ENCODE measurements at places on chromosomes 11 and 22.

- no peak for DNase-seq
Observed at GRCh38 chr11:90468923-90469322, 246.1 kb upstream of the CHORDC1 start.

DNA sequence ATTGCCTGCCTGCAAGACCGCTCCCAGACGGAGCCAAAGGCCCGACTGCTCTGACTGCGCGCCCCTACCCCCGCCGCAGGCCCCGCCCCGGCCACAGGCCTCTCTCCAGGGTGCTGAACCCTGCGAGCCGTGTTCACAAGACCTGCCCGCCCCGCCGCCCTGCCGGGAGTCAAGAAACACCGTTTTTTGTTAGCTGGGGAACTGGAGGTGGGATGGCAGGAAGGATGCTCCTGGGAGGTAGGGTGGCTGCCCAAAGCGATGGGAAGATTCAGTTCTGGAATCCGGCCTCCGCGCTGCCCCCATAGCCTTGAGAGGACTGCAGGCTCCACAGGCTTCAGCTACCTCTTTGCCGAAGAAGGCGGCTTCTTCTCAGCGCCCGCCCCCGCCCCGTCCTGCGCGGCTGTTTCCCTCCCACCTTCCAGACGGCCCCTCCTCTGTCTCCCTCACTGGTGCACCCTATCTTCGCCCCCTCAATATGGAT lies 2.7 kb upstream of the PDE2A start:
- DNase-seq: peak; percentile 38

GRCh38 chr22:49853981-49854831 lies 562 bp downstream of the ZBED4 start:
- no peak for DNase-seq

GRCh38 chr22:45832180-45832579 lies 144.8 kb downstream of the WNT7B start:
- DNase-seq: no peak

DNA sequence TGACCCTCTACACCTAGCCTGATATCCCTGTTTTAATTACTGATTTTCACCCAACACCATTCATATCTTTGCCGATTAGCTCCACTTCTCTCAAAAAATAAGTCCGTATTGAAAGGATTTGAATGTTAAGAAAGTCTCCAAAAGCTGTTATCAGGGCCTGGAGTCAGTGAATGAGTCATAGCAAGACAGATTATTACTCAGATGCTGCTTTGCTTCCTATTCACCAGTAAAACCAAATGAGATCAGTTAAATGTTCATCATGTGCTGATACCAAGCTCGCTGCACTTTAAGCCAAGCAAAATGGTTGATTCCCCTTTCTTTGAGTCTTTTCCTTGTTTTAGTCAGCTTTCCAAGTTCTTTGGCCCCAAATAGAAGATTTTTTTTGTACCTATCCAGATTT lies 228.4 kb downstream of the FAT3 start:
- no peak for DNase-seq

- no peak for DNase-seq
Observed at GRCh38 chr11:69554849-69555248, 73.4 kb downstream of the LINC01488 start.

DNA sequence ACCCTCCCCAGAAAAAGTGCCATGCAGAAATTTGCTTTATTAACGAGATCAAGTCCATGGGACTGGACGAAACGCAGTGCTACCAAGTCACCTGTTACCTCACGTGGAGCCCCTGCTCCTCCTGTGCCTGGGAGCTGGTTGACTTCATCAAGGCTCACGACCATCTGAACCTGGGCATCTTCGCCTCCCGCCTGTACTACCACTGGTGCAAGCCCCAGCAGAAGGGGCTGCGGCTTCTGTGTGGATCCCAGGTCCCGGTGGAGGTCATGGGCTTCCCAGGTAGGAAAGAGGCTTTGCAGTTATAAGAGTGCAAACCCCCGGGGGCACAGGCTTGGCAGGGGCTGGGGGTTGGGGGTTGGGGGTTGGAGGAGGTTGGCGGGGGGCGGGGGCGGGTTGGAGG lies 4.2 kb downstream of the APOBEC3H start:
- no peak for DNase-seq

- DNase-seq: no peak
Observed at GRCh38 chr11:100774132-100774531, 87.0 kb downstream of the ARHGAP42 start.

DNA sequence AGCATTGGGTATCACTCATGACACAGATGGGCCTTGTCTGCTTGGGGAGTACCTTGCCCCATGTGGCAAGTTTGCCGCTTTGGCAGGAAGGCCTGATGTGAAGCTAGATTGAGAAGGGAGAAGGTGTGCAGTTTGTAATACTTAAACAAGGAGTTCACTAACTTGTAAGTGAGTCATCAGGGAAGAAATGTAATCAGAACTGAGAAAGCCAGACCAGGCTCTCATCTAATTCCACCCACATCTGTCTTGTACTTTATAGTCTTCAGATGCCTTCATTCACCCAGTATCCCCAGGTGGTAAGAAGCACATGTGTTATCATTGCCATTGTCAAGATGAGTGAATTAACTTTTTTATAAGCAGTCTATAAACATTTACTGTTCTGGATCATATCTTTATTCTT lies 116.0 kb upstream of the DDI1 start:
- no peak for DNase-seq

DNA sequence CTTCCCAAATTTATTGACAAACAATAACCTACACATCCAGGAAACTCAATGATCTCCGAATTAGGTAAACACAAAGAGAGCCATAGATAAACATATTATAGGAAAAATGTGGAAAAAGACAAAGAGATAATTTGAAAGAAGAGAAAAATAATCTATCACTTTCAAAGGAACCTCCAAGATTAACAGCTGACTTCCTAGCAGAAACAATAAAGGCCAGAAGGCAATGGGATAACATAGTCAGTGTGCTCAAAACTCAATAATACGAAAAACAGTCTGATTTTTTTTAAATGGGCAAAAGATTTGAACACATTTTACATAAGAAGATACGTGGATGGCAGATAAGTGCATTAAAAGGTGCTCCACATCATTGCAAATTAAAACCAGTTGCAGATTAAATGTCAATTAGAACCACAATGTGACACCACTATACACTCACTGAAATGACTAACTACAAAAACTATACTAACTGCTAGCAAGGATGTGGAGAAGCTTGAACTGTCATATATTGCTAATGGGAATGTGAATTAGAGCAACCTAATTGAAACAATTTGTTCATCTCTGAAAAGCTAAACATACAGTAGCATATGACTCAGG lies 300.4 kb downstream of the TMEM135 start:
- DNase-seq: no peak

GRCh38 chr11:98600103-98600502 lies 420.6 kb upstream of the CNTN5 start:
- DNase-seq: no peak

DNA sequence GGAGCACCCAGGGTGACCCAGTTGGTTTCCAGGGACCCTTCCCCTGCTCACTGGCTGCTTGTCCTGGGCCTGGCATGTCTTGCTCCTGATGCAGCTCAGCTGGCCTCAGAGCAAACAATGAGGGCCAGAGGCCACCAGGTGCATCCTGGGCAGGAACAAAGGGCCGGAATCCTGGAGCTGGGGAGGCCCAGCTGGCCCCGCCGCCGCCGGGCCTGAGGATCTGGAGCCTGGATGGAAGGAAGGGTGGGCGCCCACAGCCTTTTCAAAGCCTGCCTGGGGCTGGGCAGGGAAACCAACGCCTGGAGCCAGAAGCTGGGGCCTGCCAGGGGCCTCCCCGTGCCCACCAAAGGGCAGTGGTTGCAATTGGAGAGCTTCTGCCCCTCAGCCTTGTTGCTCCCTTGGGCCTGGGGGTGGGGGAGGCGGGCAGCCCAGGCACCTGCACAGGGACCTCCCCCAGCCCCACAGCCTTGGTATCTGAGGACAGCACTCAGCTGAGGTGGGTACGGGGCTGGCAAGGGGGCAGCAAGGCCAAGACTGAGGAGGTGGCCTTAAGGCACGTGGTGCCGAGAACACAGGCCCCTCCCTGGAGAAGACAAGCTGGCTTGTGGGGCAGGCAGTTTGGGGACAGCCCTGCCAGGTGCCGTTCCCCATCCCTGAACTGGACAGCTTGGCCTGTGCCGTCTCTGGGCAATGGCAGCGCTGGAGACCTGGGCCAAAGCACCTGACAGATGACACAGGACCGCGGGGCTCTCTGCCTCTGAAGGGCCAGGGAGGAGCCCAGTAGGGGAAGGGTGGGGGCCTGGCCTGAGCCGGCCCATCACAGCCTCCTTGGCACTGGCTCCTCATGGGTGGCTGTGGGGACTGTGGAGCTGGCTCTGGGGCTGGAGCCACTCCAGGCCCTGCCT lies 7.1 kb upstream of the ADORA2A start:
- DNase-seq: no peak

DNA sequence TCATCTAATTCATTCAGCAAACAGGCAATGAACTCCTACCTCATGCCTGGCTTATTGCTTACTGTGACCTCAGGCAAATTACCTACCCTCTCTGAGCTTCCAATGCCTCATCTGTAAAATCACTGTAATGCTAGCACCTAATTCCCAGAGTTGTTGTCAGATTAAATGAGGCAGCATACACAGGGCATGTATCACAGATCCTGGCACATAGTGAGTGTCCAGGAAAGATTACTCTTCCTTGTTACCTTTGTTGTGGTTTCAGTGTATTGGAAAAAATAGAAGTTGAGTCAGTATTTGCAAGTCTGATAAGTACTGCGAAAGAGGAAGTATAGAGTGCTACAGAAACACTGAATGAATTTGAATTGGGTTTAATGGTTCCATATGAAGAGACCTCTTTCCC lies 26.4 kb upstream of the LRRC55 start:
- no peak for DNase-seq

DNA sequence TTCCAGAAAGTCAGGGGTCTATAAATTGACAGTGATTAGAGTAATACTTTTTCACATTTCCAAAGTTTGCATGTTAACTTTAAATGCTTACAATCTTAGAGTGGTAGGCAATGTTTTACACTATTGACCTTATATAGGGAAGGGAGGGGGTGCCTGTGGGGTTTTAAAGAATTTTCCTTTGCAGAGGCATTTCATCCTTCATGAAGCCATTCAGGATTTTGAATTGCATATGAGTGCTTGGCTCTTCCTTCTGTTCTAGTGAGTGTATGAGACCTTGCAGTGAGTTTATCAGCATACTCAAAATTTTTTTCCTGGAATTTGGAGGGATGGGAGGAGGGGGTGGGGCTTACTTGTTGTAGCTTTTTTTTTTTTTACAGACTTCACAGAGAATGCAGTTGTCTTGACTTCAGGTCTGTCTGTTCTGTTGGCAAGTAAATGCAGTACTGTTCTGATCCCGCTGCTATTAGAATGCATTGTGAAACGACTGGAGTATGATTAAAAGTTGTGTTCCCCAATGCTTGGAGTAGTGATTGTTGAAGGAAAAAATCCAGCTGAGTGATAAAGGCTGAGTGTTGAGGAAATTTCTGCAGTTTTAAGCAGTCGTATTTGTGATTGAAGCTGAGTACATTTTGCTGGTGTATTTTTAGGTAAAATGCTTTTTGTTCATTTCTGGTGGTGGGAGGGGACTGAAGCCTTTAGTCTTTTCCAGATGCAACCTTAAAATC lies 5.3 kb downstream of the MALAT1 start:
- DNase-seq: no peak

DNA sequence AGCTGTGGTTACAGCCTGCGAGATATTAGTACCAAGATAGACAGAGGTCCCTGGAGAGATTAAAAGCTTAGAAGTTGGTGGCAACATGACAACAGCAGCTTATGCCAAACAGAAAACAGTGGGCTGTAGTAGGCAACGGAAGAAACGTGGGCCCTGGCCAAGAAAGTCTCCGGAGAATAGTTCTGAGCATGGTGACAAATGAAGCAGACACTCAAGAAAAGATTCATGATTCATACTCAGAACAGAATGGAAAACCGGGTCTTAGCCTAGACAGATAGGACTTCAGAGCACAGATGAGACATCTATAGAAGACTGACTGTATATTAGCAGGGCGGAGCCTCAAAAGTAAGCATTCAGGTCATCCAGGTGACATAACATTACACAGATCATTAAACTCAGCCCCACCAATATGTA lies 727.4 kb downstream of the ETS1 start:
- DNase-seq: no peak

DNA sequence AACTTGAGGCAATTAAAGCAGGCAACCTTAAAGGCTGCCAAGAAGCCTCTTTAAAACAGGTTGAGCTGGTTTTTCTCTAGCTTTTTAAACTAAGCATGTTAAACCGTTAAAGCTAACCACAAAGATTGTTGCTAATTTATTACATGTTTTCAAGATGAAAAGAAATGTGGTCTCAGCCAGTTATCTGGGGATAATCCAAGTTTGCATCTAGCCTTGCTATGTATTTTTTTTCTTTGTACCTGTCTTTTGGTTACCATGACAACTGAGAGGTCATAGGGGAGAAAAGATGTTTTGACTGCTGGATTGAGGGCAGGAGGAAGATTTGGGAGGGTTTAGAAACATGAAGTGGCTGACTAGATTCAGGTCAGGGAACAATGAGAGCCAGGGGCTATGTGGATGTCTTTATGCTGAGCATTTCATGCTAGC lies 19.2 kb upstream of the PGM2L1 start:
- peak; percentile 58 for DNase-seq

DNA sequence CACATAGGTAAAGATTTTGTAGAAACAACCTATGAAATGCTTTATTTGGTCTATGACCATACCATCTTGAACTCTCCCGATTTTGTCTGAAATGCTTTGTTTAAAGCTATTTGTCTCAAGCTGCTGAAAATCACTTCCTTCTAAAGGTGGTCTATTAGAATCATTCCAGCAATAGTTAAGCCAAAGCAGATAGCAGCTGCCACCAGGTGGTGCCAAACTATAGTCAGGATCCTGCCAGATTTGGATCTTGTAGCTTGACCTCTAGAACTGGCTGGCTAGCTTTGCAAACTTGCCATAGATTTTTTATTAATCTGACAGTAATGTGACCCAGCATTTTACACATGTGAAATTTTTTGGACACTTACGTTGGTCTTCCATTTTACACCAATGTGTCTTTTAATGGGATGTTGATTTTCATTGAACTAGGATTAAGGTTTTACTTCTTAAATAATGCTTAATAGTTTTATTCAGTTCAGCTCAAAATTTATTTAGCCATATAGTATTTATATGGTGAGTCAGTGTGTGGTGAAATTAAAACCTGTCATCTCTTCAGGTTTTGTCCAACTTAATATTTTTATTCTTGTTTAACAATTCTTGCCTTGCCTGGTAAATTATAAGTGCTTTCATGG lies 19.7 kb downstream of the CTR9 start:
- peak; percentile 23 for DNase-seq

DNA sequence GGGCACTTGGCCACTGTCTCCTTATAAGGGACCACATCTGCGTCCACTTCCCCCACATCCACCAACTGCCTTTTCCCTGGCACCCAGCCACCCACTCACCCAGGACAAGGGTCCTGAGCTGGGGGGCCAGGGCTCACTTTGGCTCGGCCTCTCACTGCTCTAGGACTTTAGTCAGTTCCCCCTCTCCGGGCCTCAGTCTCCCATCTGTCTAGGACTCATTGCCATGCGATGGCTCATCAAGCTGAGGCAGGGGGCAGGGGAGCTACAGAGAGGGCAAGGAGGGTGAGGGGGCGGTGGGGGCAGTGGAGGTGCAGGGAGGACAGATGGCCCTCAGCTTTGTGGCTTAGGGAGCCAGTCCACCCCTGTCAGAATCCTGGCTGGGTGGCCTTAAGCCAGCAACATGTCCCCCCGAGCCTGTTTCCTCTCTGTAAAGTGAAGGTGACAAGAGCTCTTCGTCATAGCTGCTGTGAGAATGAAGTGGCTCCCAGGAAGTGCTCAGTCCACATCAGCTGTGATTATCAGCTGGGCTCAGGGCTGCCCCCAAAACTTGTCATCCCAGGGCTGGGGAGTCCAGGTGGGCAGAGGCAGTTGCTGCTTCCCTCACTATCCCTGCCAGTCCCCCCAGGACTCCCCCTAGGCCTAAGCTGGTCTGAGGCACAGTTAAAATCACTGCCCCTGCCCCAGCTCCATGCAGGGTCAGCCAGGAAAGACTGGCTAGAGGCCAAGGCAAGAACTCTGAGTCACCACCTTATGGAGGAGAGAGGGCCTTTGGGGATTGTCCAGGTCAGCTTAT lies 14.9 kb downstream of the RAC2 start:
- peak; percentile 61 for DNase-seq

Data from CD4-positive, alpha-beta T cell treated with Interleukin-4 for 4 hours (primary cell).